ENCODE measurements at places on chromosomes 5 and 9. TPM values are rescaled to one million over a fixed set of nuclear protein-coding genes. Genes with fewer than 3 reads are reported as not detected.

PRR16 gene
- polyA plus RNA-seq, result 15.7 TPM

GRCh38 chr5:154421868-154422267 lies 23.9 kb upstream of the SAP30L start:
- DNase-seq, result no peak

DNA sequence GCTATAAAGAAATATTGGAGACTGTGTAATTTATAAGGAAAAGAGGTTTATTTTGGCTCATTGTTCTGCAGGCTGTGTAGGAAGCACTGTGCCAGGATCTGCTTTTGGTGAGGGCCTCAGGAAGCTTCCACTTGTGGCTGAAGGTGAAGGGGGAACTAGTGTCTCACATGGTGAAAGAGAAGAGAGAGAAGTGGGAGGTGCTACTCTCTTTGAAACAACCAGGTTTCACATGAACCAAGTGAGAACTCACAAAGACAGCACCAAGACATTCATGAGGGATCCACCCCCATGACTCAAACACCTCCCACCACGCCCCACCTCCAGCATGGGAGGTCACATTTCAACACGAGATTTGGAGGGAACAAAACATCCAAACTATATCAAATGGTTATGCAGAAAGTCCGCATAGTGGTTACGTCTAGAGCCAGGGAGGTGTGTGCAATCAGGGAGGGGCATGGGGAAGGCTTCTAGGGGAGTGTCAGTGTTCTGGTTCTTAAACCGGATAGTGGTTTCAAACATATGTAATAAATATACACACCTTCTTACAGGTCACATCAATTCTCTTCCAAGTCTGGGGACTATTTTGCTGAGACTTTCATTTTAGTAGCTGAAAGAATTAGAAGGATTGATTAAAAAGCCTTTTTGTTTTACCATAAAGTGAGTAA lies 113.0 kb downstream of the TRIO start:
- DNase-seq, result no peak

MUSK gene
- 12.5 TPM for polyA plus RNA-seq

- no peak for DNase-seq
Measured at GRCh38 chr9:128643519-128644300, 12.9 kb downstream of the DYNC2I2 start.

DNA sequence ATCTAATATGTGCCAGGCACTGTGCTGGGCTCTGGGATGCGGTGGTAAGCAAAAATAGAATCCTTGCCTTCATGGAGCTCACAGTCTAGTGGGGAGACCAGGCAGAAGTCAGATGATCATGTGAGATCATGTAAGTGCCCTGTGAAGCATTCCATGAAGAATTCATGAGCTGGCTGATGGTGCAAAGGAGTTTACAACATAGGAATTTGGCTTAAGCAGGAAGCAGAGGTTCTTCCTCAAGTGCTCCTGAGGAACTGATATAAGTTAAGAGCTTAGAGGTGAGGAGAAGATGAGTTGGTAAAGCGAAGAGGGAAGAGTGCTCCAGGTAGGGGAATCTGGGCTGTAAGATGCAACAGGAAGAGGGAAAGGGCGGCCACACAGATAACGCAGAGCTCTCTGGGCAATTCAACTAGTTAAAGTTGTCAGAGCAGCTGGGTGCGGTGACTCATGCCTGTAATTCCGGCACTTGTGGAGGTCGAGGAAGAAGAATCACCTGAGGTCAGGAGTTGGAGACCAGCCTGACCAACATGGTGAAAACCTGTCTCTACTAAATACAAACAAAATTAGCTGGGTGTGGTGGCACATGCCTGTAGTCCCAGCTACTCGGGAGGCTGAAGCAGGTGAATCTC lies 78.5 kb upstream of the SPATA31D4 start:
- no peak for DNase-seq

DNA sequence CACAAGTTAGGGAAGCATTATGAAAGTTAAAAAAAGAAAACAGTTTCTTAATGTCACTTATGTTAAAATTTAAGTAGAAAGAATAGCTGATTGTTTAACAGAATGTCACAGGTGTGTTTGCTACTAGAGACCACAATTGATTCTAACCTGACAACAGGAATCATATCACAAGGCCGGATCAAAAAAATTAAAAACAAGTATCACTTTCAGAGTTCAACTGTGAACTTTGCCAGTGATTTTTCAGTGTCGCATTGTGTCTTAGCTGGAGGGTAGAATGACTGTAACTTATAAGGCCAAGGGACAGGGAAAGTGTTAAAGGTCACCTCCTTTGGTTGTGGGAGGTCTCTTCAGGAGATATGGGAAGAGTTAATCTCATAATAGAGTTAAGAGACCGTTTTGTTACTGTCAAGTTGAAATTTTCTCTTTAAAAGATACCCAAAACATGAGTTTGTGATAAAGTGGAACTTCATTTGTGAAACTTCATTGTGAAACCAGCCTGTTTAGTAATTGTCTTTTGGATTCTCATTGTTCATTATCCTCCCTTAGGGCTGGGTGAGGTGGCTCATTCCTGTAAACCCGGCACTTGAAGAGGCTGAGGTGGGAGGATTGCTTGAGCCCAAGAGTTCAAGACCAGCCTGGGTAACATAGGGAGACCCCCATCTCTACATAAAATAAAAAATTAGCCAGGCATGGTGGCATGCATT lies 40.9 kb downstream of the CPEB4 start:
- DNase-seq, result no peak

DNA sequence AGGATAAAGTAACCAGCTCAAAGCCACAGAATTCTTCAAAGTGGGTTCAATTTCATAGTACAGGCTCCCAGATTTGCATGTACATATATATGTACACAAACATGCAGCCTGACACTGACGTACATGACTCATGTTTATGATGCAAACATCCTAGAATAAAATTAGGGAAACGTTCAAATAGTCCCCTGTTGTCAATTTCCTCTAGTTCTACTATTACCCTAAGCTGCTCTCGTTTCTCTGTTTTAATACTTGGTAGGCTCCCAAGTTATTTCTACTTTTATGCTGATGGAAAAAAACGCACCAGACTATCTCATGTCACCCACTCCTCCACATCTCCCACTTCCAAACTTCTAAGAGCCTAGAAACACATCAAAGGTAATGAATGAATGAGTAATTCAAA lies 229.7 kb downstream of the EPB41L4A start:
- no peak for DNase-seq

DNA sequence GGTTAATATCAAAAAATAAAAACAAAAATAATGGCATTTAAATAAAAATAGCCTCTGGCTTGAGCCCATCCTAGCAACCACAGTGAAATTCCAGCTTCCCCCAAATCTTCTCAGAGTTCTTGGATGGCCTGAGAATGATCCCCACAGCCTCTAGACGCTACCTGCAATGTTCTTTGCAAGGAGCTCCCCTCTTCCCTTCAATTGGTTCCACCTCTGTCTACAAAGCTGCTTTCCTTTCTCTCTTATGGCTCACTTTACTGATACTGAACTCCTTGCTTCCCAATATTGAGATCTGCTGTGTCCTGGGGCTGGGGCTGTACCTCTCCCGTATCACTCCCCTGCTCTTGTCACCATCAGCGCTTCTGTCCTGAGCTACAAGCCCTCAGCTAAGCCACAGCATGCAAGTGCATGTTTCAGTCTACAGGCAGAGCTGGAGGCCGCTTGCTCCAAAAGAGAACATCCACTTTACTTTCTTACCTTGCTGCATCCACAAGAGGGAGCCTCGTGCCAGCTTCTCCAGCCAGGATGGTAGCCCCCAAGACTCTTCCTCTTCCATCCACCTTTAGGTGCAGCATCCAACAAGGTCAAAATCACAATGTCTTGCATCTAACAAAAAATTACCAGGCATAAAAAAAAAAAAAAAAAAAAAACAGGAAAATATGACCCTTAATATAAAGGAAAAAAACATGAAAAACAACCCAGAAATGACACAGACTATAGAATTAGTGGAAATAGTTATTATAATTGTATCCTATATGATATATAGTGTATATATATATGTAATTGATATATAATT lies 57.4 kb upstream of the PRSS3 start:
- DNase-seq, result peak; percentile 20

FANCC gene
- 13.2 TPM for polyA plus RNA-seq

DNA sequence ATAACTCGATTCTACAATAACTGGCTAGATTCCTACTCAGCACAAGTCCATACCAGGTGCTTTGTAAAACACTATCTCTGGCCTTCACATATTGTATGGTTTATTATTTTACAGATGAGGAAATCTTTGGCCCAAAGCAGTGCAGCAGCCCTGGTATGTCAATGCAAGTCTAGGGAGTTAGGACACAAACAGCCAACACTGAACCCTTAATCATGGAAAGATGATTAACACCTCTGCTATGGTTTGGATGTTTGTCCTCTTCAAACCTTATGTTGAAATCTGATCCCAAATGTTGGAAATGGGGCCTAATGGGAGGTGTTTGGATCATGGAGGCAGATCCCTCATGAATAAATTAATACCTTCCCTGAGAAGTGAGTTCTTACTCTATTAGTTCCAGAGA lies 76.6 kb downstream of the MAPKAP1 start:
- DNase-seq, result no peak

DNA sequence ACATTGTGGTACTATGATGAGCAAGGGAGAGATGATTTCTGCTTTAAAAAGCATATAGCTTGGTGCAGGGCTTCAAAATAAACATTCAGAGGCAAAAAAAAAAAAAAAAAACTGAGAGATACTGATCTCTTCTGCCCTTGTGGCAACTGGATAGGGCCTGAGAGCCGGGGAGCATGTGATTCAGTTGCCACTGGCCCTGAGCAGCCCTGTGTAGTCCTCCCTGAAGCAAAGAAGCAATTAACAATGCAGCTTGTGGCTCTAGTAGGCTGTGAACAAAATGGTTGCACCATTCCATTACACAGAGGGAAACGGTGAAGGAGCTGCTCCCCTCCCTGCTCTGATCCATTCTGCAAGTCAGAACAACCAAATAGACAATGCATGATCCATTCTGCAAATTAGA lies 347.5 kb upstream of the DAB2 start:
- no peak for DNase-seq

DNA sequence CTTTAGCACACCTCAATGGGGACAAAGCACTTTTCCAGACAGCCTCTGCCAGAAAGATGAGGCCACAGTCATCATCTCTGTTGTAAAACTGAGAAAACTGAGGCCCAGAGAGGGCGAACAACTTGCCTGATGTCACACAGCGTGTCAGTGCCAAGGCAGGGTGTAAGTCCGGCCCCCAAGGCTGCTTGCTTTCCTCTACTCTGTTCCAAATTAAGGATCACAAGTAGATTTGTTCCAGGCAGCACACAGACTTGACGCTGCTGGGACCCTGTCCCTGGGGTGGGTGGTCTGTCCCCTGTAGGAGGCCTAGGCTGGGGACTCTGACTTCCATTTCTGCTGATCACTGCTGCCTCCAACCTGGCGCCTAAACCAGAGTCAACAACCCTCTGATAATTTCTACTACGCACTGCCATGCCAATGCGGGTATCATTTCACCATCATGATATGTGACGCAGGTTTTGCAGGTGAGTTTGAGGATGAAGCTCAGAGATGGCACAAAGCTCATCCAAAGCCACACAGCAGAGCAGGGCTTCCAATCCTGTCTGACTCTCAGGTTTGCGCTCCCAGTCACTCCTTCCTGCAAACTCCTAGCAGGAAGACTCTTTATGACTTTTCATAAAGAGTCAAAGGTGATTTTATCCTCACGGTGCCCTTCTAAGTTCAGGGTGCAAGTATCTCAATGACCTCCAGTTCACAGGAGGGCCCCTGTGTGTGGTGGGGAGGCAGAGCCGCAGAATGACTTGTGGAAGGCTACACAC lies 13.5 kb upstream of the RALGDS start:
- DNase-seq, result no peak

GRCh38 chr9:9847750-9848149 lies 765.1 kb downstream of the PTPRD start:
- no peak for DNase-seq

DNA sequence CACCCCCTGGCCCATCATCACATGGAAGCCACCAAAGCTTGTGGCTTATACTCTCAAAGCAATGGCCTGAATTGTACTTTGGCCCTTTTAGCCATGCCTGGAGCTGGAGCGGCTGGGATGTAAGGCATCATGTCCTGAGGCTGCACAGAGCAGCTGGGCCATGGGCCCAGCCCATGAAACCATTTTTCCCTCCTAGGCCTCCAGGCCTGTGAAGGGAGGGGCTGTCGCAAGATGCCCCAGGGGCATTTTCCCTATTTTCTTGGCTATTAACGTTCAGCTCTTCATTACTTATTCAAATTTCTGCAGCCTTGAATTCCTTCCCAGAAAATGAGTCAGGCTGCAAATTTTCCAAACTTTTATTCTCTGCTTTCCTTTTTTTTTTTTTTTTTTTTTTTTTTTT lies 27.7 kb downstream of the FST start:
- no peak for DNase-seq

DNA sequence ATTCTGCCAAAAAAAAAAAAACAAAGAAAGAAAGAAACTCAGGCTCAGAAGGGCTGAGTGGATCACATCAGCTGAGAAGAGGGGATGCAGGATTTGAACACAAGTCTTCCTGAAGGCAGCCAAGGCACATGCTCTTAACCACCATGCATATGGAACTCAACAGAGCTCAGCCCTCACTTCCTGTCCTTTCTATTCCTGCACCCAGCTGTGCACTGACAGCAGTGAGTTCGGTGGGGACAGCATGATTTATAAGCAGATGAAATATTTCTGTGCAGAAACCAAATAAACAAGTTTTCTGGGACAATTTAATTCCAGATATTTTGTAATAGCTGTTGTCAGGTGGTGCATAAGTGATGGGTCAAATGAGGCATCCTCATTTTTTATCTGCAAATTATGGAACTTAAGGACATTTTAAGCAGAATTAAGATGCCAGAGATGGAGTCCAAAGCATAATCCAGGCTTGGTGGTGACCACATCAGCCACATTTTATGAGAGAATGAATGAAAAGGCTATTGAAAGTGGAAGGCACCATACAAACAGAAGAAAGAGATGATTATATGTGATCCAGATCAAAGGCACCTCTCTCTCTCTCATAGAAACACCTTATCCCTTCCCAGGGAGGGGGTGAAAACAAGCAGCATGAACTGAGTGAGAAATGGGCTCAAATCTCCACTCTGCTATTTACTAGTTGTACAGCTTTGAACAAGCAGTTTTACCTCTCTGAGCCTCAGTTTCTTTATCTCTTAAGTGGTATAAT lies 303.6 kb upstream of the MSX2 start:
- DNase-seq, result no peak

PCDHGA6 gene
- 4.4 TPM for polyA plus RNA-seq

DNA sequence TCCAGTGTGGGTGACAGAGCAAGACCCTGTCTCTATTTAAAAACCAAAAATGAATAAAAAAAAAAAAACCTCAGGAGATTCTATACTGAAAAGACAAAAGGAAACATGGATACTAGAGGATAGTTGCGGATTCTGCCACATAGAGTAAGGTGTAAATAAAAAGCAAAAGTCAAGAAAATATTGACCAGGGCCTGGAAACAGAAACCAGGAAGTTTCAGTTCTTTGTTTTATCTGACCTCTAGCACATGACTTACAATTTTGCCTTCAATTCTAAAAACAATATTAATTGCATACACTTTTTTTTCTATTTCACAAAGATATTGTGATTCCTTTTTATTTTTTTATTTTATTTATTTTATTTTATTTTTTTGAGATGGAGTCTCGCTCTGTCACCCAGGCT lies 96.2 kb upstream of the NMUR2 start:
- DNase-seq, result no peak

DNA sequence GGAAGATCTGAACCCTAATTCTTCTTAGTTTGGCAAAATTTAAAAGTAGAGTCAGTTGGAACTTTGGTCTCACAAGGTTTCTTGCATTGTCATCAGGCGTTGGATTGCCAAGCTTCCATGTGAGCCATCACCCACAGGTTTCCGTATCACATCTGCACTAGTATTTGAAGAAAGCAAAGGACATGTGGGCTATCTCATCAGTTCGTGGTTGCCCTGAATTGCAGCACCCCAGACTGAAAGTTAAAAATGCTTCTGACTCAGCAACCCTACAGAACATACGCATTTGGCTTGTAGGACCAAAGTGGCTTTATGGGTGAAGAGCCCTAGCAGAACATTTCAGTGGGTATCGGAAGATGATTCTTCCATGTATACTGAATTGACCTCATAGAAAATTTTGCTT lies 358.0 kb downstream of the ENC1 start:
- DNase-seq, result no peak

Data from muscle of leg (tissue), 16 donors.